PC-9 (cell line): ENCODE measurements at places on chromosomes 11 and 22. TPM values are rescaled to one million over a fixed set of nuclear protein-coding genes. Genes with fewer than 3 reads are reported as not detected.

GRCh38 chr22:30609260-30610185 lies 2.5 kb downstream of the TCN2 start:
- peak; percentile 86 for DNase-seq

The NLRP6 gene
- 0.33 TPM in 1 of 2 replicates, not detected in the other for total RNA-seq

- DNase-seq = peak; percentile 61
Measured at GRCh38 chr11:71078482-71078881, 173.9 kb downstream of the SHANK2 start.

- DNase-seq = no peak
Measured at GRCh38 chr11:1968454-1969002, 21.4 kb downstream of the MRPL23 start.

The ACER3 gene
- total RNA-seq = 15.8 and 21.3 TPM in 2 replicates

GRCh38 chr11:86245369-86246292 lies 1.1 kb downstream of the EED start:
- DNase-seq = peak; percentile 15

The CD3G gene
- not detected in 2 replicates for total RNA-seq

DNA sequence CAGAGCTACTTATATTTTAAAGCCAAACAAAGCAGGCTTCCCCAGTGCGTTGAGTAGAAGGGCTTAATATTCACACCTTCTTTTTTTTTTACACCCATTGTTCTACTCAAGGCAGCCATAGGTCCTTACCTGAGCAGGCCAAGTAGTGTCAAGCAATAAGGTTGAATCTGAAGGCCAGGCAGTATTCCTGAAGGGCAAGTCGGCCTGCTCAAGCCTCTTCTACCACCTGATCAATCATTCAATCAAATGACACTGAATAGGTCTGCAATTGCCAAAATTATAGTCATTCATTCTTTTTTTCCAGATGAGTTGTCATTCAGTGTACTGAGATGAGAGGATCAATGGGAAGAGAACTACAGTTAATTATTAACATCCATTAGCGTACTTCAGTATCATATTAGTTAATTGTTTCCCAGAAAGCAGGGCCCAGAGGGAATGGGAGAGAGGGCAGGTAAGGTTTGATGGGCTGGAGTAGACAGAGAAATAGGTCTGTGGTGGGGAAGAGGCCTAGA lies 11.9 kb upstream of the PPP2R1B start:
- DNase-seq = no peak

The CCDC89 gene
- 0.28 and 0.50 TPM in 2 replicates for total RNA-seq

DNA sequence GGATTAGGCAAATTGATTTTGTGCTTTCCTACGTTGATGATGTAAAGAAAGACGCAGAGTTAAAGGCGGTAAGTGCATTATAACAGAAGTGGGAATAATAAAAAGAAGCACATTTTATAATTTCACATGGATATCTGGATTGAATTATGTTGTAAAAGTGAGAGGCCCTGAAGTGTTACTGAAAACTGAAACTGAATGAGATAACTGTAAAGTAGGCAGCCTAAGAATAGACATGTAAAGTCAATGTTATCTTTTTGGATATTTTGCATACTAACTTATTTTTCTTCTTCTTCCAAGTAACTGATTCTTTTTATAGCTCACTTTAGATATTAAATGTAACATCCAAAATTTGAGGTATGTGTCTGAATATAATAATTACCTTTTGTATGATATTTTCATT lies 28.3 kb downstream of the ANO5 start:
- no peak for DNase-seq

DNA sequence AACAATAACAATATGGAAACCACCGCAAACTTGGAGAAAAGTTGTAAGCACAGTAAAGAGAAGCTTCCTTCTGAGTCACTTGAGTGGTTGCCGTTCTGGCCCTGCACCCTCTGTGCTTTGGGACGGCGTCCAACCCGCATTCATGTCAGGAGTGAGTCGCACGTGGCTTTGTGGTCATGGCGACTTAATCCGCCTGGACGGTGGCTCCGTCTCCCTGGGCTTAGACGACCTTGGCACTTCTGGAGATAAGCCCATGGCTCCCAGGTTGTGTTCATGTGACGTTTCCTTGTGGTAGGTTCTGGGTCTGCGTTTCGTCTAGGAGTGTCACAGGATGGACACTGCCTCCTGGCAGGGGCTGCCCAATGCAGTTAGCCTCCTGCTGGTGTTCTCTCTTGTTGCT lies 40.5 kb downstream of the TPCN2 start:
- DNase-seq = peak; percentile 67

GRCh38 chr11:122617926-122618325 lies 37.6 kb upstream of the UBASH3B start:
- peak; percentile 6 for DNase-seq

GRCh38 chr22:27517361-27518155 lies 284.0 kb downstream of the MN1 start:
- no peak for DNase-seq

GRCh38 chr11:27040302-27041115 lies at the start of gene BBOX1:
Gene BBOX1, plus strand, starts transcription at chr11:27040815. Its CDS starts 14,616 bp downstream, at chr11:27055431.
- peak; percentile 16 for DNase-seq

DNA sequence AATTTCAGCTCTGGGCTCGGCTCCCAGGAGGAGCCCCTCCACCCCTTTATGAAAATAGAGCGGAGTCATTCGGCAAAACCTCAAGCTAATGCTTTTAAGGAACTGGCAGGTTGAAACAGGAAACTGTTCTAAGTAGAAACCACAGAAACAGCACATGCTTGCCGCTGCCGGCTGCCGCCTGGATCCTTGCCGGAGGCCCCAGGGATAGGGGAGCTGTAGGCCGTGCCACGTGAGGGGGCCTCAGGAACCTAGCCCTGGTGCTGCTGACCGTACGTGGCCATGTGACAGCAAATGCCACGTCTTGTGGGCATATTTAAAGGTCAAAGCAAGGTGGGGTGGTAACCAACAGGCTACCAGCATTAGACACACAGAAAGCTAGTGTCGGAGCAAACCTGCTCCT lies 77.9 kb upstream of the TIMP3 start:
- peak; percentile 60 for DNase-seq

- no peak for DNase-seq
Measured at GRCh38 chr22:41638124-41638523, 17.0 kb downstream of the XRCC6 start.

The OR8B3 gene
- not detected in 2 replicates for total RNA-seq

- peak; percentile 21 for DNase-seq
Measured at GRCh38 chr11:48043991-48044512, 63.7 kb downstream of the PTPRJ start.

The OR5T2 gene
- not detected in 2 replicates for total RNA-seq

DNA sequence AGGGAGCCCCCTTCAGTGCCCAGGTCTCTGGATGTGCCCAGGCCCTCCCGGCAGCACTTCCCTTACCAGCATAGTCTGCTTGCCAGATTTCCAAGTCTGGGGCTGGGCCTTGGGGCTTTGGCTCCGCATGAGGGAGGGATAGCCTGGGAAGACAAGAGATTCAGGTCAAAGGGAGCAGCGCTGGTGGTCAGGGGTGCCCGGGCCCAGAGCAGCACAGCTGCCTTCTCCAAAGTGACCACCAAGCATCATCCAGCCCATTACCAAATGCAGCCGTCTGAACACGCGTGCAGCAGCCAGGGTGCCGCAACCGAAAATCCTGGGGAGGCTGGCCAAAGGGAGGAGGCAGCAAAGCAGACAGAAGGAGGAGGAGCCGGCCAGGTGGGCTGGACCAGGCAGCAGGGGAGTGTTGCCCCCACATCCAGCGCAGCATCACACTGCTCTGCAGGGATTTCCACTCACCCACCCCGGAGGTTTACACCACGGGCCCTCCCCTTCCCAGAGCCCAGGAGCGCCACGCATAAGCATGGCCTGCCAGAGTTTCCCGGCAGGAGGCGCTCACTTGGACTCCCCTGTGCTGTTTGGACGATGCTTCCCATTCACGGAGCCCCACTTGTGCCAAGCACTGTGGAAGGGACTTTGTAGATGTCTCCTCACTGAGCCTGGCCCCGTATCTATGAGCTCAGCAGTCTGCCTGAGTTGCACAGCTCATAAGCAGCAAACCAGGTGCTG lies 22.5 kb downstream of the TRIM29 start:
- no peak for DNase-seq

The CHRM1 gene
- not detected in 2 replicates for total RNA-seq

The KCNE3 gene
- total RNA-seq = 0.28 and 0.52 TPM in 2 replicates

DNA sequence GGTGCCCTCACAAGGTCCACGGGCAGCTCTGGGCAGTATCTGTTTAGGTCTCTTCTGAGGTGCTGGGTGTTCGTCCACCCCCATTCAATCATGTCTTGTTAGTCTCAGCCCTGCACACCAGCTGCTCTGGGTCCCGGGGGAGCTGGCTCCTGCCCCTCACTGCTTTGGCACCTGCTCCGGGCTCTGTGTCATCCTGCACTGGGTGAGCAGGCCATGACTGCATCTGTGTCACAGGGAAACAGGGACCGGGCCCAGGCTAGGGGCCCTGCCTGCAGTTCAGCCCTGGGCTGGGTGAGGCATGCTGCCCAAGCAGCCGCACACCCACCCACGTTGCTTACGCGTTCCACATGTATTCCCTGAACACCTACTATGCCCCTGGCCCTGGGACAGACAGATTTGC lies 43.9 kb downstream of the ELFN2 start:
- DNase-seq = no peak

- DNase-seq = no peak
Measured at GRCh38 chr11:79439886-79440570, 802 bp downstream of the TENM4 start.

The KRTAP5-6 gene
- not detected in 2 replicates for total RNA-seq

- DNase-seq = no peak
Measured at GRCh38 chr22:20044495-20045151, 23.7 kb downstream of the TANGO2 start.

The ACAD8 gene
- 16.1 and 17.2 TPM in 2 replicates for total RNA-seq

GRCh38 chr11:21113876-21114275 lies 444.5 kb downstream of the NELL1 start:
- DNase-seq = no peak

The DEUP1 gene
- not detected in 2 replicates for total RNA-seq

The BCO2 gene
- total RNA-seq = 3.0 and 3.3 TPM in 2 replicates

The UBQLNL gene
- 0.15 TPM in 1 of 2 replicates, not detected in the other for total RNA-seq

The KRTAP5-7 gene
- total RNA-seq = not detected in 2 replicates

- DNase-seq = peak; percentile 52
Measured at GRCh38 chr11:111465400-111465799, 46.8 kb downstream of the BTG4 start.

GRCh38 chr11:128804481-128804880 lies 62.6 kb downstream of the KCNJ1 start:
- no peak for DNase-seq

The HYOU1 gene
- 92.0 and 117 TPM in 2 replicates for total RNA-seq
